ENCODE measurements at places on chromosomes 4 and X.

DNA sequence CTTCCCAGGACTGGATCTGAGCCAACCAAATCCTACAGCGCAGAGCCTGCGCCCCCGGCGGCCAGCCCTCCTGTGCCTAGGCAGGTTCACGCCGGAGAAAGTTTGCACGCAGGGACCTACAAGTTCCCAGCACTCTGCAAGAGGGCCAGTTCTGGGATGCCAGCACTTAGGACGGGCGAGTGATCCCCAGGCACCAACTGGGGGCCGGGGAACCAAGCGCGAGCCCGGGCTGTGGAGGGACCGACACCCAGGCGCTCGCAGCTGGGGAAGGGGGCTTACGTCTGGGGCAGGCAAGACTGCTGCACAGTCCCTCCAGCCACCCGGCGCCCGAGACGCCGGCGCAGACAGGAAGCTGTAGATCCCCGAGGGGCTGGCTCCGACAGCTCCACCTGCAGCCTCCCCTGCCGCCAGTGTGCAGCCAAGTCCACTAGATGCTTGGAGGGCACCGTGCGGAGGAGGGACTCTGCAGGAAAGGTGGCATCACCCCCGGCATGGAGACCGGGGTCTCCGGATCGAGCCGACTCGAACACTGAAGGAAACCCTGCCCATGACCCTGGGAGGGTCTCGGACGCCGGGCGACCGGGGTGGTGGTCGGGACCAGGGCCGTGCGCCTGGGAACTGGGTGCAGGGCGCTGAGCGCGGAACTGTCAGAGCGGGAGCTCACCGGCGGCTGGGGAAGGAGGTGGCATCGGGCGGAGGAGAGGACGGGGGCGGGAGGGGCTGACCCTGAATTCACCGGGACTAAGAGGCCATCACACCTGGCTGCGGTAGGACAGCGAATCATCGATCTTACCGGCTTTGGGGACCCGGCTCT, 566 bp downstream of the CORIN start:
- peak; percentile 5 for DNase-seq

- no peak for DNase-seq
These were observed 3.7 kb downstream of the PNMA6E start for GRCh38 chrX:153397256-153397960.

- no peak for DNase-seq
These were observed 49.6 kb downstream of the ABLIM2 start for GRCh38 chr4:8108991-8109390.

GRCh38 chrX:115503099-115503498, 57.9 kb upstream of the PLS3 start:
- no peak for DNase-seq

DNA sequence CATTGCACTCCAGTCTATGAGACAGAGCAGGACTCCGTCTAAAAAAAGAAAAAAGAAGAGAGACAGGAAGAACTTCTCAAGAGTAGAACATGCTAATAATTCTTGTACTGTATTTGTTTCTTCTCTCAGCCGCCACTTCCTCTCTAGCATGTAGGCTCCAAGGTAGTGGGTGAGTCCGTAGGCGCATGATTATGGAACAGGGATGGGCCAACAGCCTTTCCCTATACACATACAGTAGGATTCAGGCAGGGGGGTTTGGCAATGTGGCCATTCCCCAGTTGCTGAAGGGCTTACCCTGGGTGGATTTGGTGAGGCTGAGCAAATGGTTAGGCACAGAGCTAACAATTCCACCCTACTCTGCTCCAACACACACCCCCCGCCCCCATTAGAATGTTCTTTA, 35.0 kb upstream of the APLN start:
- DNase-seq: no peak

DNA sequence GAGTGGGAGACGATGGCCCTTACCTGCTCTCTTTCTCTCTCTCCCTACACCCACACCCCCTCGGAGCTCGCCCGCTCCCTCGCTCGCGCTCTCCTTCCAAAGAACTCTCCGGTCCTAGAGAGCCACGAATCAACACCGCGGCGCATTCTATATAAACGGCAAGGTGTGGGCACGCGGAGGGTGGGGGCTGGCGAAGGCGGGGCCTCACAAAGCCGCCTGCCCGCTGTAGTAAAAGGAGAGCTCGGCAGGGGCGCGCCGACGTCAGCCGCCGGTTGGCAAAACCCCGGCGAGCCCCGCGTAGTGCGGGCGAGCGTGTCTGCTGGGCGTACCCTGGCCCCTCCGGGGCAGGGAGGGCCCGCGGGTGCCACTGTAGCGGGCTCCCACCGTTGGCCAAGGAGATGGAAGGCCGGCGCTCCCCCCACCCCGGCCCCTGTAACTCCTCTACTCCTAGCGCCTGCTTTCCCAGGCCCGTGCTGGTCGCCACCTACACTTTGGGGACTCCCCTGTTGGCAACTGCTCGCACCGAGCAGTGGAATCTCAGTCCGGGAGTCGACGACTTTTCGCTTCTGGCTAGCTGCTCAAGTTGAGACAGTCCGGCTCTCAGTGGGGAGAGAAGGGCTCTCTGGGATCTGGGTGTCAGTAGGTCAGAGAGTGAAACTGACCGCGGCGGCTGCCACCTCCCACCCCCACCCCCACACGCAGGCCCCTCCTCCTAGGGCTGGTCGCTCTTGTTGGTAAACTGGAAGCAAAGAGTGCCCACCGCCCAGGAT, 325.5 kb upstream of the F9 start:
- no peak for DNase-seq

- DNase-seq: no peak
These were observed 1.8 kb downstream of the ODAPH start for GRCh38 chr4:75557696-75558095.
